ENCODE measurements at places on chromosomes 2 and 18. TPM values are rescaled to one million over a fixed set of nuclear protein-coding genes. Genes with fewer than 3 reads are reported as not detected.

Gene ETAA1
- total RNA-seq = 12.3 TPM

Gene C2orf80
- total RNA-seq = not detected

Gene ZNG1B
- 144 TPM for total RNA-seq

Gene AQP4
- total RNA-seq = not detected

Gene ACKR3
- total RNA-seq = 45.9 TPM

Gene CRIM1
- 175 TPM for total RNA-seq

Gene DPYSL5
- total RNA-seq = not detected

Gene GALNT5
- 73.1 TPM for total RNA-seq

Gene FAM110C
- under 0.01 TPM for total RNA-seq
